ENCODE measurements at places on chromosomes 3 and 15.

DNA sequence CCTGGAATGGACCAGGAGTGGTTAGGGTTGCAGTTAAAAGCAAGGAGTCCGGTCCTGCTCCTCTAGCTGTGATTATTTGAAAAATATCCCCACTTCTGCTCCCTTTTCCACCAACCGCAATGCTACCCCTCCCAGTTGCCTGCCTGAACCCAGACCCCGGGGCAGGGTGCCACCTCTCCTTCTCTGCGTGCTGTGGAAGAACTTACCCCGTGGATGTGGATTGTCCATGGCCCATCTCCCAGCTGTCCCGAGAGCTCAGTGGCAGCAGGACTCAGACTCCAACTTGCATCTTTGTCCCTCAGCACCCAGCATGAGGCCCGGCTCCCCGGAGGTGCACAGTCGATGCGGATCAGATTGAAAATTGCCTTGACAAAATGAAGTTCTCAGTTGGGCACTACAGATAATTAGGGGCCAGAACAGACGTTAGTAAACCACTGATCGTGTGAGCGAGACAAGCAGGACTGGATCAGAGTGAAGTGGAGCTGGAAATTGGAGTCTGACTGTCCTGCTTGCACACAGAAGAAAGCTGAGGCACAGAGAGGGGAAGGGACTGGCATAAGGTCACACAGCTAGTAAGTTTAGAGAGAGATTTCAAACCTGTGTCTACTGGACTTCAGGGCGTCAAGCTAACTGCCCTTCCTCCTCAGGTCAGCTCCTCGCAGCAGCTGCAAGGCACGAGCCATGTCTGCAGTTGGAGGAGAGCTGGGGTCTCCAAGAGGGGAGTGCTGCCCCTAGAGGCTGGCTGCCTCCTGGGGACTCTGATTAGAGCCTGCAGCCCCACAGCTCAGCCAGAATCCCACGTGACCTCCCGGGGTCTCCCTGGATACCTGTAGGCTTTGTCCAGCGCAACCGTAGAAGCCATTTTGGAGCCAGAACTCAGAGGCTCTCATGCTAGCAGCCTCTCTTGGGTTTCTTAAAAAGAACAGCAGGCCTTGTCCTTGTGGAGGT is 14.7 kb downstream of the SLC6A1 start:
- DNase-seq: no peak

GRCh38 chr3:184058029-184058428 is 5.2 kb downstream of the HTR3C start:
- no peak for DNase-seq

- no peak for DNase-seq
Observed at GRCh38 chr15:64016257-64016656, 30.0 kb downstream of the DAPK2 start.

GRCh38 chr3:53062905-53063304 is 17.0 kb upstream of the SFMBT1 start:
- DNase-seq: no peak

DNA sequence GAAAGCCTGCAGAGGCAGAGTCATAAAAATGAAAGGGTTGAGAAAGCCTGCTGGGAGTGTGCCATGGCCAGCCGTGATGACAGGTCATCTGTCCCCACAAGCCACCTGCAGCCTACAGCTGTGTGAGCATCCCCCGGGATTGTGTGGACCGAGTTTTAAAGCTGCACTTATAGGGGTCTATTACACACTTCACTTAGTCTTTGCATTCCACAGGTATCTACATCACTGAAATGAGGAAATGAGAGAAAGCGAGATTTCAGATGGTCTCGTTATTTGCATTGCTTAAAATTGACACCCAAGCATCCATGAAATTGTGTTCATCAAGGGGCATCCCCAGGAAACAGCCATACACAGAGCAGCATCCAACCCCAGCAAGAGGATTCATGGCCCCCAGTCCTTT is 137.6 kb upstream of the TRIM42 start:
- no peak for DNase-seq

DNA sequence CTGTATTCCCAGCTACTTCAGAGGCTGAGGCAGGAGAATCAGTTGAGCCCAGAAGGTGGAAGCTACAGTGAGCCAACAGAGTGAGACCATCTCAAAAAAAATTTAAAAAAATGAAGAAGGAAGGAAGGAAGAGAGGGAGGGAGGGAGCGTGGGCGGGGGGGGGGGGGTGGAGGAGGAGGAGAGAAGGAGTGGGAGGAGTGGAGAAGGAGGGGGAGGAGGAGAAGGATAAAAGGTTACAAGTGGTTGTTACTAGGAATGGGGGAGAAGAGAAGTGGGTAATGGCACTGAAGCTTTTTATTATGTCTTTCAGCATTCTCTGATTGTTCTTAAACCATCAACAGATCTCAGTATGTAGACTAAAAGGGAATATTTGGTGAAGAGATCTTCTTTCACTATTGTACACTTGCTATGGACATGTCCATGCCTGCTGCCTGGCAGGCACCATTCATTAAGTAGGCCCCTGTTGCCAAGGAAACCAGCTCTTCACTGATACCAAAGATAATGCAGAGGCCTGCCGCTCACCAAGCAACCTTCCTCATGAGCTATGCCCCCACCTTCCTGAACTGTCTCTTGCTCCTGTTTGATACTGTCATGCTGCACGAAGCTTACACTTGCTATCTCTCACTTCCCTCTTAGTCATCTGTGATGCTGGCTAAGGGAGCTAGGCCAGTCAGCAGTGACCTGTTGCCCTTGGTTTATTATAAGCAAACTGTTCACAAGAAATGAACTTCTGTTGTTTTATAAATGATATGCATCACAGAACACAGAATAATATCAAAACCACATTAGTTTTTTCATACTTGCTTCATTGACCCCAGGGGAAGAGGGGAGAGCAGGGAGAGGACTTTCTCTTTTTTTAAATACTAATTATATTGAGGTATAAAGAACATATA is 23.1 kb downstream of the EPM2AIP1 start:
- no peak for DNase-seq

- DNase-seq: no peak
Observed at GRCh38 chr15:92571824-92572223, 83.8 kb downstream of the FAM174B start.

DNA sequence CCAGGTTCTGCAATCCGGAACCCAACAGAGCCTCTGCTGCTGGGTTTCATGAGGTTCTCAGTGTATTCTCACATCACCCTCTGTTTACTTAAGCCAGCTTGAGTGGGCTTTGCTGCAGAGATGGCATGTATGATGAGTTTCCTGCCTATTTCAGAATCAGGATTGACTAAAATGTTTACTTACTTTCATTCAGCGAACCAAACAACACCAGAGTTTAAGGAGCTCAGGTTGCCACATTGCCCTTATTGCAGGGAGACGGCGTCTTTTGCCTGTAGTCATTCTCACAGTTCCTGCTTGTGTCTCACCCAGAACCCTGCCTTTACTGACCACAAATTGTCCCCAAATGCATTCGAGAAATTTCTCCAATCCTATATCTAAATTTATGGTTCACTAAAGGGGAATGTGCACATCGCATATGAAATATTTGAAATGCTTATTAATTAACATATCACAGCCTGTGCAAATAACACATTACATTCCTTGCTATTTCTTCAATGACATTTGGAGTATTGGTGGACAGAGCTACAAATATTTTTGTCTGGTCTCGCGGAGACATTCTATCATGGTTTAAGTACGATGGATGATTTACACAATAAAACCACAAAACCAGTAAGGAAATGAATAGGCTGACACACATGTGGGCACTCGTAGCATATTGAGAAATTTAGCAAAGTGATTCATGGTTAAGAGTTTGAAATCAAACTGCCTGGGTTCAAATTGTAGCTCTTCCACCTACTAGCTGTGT is 377.2 kb upstream of the CFAP20DC start:
- no peak for DNase-seq

DNA sequence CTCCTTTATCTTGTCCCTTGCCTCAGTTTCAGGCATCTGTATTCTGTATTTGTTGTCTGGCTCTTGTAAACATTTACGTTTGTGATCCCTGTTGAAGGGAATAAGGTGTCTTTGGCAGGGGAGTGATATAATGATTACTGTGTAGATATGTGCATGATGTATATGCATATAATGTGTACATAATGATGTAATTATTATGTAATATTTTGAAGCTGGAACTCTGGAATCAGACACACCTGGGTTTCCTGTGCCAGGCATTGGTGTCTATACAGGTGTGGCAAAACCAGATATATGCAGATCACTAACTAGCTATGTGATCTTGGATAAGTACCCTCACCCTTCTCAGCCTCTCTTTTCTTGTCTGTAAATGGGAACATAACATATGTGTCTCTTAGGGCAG is 241.2 kb upstream of the FEZF2 start:
- no peak for DNase-seq

GRCh38 chr3:127187316-127187715 is 5.6 kb upstream of the PRR23E start:
- no peak for DNase-seq

GRCh38 chr15:77384589-77385359 is 35.1 kb downstream of the PEAK1 start:
- DNase-seq: no peak

- DNase-seq: no peak
Observed at GRCh38 chr3:1527786-1528185, 435.0 kb downstream of the CNTN6 start.

GRCh38 chr15:73685981-73686380 is 1.8 kb downstream of the CD276 start:
- DNase-seq: no peak

- peak; percentile 52 for DNase-seq
Observed at GRCh38 chr3:72738752-72739530, 109.3 kb downstream of the SHQ1 start.

- no peak for DNase-seq
Observed at GRCh38 chr3:40308725-40309417, 636 bp upstream of the EIF1B start.

DNA sequence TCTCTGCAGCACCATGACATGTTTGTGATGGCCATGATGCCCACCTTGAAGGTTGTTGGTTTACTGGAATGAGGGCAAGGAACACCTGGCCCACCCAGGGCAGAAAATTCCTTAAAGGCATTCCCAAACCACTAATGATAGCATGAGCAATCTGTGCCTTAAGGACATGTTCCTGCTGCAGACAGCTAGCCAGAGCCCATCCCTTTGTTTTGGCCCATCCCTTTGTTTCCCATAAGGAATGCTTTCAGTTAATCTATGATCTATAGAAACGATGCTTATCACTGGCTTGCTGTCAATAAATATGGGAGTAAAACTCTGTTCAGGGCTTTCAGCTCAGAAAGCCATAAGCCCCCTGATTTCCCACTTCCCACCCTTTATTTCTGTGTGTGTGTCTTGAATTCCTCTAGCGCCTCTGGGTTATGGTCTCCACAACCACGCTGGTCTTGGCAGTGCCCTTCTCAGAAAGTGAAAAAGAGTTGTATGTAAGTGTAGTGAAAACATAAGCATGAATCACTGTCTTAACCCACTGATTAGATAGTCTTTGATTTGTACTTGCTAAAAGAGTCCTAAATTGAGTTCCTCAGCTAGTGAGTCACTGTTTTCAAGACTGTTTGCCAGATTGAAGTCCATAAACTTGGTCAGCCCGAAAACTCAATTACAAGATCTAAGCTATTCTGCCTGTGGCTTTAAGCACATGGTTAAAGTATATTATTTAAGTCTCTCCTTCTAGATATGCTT is 19.0 kb upstream of the CCR2 start:
- no peak for DNase-seq

DNA sequence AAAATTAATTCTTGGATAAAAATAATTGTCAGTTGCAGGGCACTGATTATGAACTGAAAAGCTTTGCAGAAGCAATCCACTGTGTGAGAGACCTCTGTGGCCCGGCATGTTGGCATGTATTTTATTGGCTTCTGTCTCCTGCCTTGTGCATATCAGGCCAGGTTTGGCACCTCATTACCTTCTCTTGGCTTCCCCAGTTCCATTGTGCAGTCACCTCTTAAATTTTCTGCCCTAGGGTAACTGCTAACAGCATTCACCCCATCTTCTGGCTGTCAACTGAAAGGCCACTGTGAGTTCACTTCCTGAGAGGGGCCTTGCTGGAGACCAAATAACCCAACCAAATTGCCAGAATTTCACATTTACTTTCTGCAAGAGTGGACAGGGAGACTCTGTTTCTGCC is 92.7 kb upstream of the RARB start:
- DNase-seq: no peak

DNA sequence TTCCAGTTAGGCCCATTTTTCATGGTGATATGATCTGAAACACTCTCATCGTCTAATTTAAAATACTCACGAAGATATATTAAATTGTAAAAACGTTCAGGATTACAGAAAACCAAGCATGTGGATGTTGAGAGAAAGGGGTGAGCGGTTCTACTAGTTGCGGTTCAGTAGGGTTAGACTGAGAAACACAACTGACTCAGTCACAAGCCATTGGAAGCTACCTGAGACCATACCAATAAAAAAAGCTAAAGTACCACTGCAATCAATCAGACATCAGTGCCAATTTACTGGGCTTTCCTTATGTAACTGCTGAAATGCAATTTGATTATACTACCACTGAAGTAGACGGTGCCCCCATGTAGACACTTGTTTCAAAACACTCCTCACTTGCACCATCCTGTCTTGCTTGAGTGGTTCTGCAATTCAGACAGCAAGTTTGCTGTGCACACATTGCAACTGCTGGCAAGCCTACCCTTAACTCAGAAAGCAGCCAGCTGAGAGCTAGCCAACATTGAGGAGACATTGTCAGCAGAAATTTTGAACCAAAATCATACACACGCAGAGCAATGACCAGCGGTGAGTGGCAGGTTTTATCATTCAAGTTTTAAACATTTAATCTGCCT is 368.7 kb upstream of the ARHGEF26 start:
- no peak for DNase-seq

- no peak for DNase-seq
Observed at GRCh38 chr3:120161902-120162301, 67.7 kb upstream of the GSK3B start.

DNA sequence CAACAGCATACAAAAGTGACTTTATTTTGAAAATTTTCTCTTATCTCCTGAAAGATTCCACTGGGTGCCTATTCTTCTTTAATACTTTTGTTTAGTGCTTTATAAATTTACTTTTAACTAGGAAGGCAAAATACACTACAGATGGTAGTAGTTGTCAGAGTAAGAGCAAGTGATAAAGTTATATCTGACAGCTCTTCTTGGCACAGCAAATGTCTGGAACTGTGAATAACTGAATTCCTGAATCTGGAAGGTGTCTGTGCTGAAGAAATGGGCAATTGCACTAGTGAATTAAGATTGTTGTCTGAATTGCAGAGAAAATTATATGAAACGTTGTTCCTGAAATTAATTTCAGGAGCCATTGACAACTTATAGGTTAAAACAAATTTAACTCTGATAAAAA is 213.8 kb upstream of the CBLB start:
- no peak for DNase-seq
